Activated T-cell treated with anti-CD3 and anti-CD28 coated beads for 4 hours (primary cell): ENCODE measurements at places on chromosomes 5 and 9.
A peak's percentile ranks its signal among the peaks of the same experiment; 100 is the strongest.

- no peak for DNase-seq
These were observed 40.5 kb downstream of the CCNJL start for GRCh38 chr5:160271836-160272235.

DNA sequence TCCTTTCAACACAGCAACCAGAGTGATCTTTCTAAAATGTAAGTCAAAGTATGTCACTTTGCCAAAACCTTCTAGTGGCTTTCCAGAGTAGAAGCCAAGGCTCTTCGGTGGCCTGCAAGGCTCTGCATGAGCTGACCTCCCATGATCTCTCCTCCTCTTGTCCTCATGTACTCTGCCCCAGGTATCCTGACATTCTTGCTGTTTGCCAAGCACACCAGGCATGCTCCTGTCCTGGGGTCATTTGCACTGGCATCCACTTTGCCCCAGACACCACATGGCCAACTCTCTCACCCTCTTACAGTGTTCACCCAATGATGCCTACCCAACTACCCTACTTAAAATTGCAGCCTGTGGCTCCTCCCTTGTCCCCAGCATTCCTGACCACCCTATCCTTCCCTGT is 86.3 kb downstream of the ZNF618 start:
- no peak for DNase-seq

- no peak for DNase-seq
These were observed 30.4 kb upstream of the NDFIP1 start for GRCh38 chr5:142078221-142078620.

DNA sequence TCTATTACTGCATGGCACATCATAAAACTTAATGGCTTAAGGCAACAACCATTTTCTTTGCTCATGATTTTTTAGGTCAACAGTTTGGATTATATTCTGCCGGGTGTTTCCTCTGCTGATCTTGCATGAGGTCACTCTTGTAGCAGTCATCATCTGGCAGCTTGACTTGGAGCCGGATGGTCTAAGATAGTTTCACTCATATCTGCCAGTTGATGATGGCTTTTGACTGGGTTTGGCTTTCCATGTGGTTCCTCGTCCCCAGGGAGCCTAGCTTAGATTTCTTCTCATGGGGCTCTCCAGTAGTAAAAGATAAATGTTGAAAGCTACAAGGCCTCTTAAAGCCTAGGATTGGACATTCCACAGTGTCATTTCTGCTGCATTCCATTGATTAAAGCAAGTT is 27.4 kb downstream of the LNPEP start:
- no peak for DNase-seq

- DNase-seq, result peak; percentile 51
These were observed 717 bp upstream of the IQGAP2 start for GRCh38 chr5:76402251-76402885.

DNA sequence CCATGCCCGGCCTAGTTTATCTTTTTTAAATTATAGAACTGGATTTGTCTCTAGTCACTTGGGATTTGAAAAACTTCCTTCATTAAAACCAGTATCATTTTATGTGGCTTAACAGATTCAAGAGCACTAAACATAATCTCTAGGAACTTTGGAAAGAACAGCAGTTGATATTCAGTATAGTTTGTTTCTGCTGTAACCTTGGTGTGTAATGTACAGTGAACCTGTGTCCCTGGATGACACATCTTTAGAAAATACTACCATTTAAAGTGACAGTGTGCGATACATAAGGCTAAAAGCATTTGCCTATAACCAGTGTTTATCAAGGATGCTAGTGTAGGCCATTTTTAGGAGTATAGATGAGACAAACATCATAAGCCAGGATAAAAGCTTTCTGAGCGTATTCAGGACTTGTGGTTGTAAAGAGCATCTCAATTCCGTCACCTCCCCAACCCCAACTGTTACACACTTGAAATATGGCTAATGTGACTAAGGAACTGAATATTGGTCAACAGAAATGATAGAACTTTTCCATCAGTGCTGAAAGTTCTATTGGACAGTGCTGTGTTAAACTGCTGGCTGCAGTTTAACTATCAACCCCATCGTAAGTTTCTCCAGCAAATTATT is 4.4 kb downstream of the SNX18 start:
- no peak for DNase-seq

DNA sequence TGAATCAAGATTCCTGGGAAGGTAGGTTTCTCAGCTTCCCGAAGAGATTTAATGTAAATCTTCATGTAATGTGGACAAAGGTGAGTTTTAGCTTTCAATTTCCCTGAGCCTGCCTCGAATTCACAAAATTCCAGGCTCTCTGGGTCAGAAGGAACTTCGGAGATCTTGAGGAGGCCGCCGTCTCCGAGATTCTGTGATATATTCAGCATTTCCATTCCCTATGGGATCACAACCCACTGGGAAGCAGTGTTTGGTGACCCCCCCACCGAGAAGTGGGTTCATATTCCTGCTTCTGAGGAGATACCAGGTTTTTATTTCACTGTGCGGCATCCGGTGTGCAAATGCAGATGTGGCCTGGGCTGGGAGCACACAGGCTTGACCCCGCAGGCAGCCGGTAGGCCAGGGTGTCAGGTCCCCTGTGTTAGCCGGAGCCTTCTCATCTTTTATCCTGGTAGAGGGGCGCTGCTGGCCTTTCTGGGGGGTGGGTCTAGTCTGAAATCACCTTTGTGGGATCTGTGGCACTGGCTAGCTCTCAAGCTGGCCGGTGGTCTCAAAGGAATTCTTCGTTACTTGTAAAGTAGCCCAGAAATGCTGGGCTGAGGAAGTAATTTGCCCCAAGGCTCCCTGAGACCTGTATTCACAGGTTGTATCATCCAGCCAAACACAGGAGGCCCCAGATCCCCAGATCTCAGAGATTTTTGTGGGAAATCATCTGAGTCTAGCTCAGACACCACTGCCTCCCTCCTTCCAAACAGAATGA is 1.4 kb downstream of the PLEKHG4B start:
- DNase-seq, result no peak

- no peak for DNase-seq
These were observed 53.9 kb downstream of the IRX2 start for GRCh38 chr5:2697446-2698200.

GRCh38 chr5:115428676-115429075 is 115.9 kb downstream of the FEM1C start:
- DNase-seq, result no peak

GRCh38 chr5:149376104-149376503 is 3.0 kb downstream of the IL17B start:
- no peak for DNase-seq

DNA sequence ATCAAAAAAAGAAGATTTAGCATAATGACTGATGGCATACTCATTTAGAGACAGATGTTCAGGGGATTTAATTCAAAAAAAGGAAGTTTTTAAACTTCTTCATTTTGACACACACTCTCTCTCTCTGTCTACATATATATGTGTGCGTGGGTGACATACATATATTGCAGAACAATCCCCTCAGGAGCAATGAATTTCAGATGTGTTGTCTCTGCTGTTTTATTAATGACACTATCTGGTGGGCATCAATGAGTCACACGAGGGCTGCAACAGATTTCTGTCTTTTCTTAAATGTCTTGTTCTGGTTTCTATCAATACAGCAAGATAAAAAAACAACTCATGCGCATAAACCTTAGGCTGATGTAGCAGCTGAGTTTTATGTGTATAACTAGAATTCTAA is 123.5 kb upstream of the SLCO6A1 start:
- no peak for DNase-seq

DNA sequence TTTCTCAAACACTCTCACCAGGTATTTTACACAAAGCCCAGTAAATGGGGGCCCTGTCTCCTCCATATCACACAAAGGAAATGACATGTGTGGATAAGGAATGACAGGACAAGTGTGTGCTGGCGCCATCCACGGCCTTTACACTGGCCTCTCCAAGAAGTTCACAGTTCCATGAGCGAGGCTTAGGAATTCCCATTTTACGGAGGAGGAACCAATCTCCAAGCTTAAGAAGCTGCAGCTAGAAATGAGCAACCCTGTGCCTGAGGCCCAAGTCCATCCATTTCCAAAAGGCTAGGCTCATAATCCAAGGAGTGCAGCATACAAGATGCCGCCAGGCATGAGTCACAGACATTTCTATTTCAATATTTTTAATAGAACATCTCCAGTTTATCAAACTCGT is 203.4 kb downstream of the AUH start:
- DNase-seq, result no peak

DNA sequence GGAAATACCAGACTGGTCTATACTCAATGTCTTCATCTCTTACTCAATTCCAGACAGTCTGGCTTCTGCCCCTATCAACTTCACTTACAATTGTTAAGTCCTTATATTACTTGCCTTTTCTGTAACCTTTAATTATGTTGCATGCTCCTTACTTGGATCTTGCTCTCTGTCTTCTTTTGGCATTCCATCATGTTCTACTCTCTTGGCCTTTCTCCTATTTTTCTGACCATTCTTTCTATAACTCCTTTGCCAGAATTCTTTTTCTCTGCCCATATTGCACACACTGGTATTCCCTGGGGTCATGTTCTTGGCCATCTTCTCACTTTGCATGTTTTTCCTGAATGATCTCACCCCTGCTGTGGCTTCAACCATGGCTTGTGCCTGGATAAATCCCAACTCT is 209.8 kb upstream of the ZNF462 start:
- DNase-seq, result no peak

DNA sequence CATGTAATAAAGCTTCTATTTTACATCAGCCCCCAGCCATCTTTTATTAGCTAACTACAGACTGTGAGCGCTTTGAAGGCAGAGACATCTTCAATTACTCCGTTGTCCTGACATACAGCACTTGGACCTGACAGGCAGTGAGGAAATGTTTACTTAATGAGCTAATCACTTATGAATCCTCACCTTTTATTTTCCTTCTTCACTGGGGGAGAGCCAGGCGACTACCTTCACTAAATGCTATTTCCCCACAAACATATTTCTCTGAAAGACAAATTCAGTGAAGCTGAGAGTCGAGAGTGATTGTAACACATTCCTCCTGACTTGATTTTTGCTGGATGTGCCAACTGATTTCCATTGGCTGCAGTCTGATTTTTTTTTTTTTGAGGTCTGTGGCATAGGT is 192.1 kb upstream of the CLINT1 start:
- DNase-seq, result no peak

DNA sequence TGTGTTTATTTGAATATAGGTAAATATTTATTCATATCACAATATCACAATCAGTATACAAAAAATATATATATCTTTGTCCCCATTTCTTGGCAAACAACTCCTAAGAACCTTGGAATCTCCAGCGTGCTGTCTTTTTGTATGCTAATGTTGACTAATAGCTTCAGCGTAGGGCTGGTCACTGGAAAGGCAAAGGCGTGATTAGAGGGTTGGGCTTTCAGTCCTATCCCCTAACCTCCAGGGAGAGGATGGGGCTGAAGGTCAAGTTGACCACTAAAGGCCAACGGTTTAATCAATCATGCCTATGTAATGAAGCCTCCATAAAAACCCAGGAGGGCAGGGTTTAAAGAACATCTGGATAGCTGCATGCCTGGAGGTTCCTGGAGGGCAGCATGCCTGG is 79.6 kb upstream of the BNC2 start:
- DNase-seq, result no peak

GRCh38 chr9:30348904-30349303 is 2035.5 kb upstream of the ACO1 start:
- no peak for DNase-seq

- no peak for DNase-seq
These were observed 140.2 kb downstream of the SH3GL2 start for GRCh38 chr9:17719053-17719452.

GRCh38 chr9:4375424-4376200 is 75.7 kb upstream of the GLIS3 start:
- DNase-seq, result no peak

DNA sequence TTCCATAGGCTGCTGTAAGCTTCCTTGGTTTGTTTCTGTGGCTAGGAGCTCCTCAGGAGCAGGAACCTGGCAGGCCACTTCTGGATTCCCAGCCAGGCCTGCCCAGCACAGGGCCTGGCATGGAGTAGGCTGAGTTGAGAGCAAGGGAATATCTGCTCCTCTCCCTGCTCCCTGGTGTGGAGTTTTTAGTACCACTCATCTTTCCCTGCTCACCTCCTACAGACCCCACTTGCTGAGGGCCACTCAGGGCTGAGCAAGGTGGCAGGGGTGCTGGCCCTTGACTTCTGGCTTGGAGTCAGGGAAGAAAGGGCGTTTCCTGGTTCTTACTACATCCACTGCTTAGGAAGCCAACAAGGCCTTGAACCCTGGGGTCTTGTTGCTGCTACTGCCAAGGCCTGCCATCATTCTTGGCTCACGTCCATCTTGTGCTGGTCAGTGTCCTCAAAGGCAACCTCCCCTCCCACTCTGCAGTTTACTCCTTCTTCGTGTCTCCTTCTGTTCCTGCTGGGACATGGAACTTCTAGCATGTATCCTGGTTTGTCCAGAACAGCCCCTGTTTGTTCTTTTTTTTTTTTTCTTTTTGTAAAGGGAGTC is 54.9 kb downstream of the PSD2 start:
- no peak for DNase-seq

GRCh38 chr9:133349965-133350616 is 2.1 kb downstream of the RPL7A start:
- no peak for DNase-seq

- DNase-seq, result no peak
These were observed 104.5 kb upstream of the CHD1 start for GRCh38 chr5:99033014-99033900.

- DNase-seq, result no peak
These were observed 220.0 kb downstream of the GABBR2 start for GRCh38 chr9:98488571-98489312.

DNA sequence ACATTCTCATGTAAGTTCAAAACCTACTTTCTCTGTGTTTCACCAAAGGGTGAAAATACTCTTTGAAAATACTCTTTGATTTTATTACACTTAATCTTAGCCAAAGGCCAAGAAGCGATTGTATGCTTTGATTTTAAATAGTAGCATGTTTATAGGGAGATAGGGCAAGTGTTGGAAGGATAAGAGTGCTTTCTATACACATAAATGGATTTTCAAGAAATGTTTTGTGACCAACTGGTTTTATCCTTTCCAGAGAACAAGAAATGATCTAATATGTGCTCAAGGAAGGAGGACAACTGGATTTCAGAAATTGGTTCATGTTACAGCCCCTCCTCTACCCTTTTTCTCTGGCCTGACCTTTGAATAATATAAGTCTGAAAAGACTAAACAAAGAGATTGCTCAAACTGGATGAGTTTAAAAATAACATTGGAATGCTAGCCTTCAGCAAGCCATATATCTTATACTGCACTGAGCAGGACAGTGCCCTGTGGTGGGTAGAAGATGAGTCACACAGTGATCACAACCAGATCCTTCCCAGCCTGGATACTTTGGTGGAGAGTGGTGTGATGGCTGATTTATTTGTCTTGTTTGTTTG is 13.1 kb downstream of the PALM2AKAP2 start:
- DNase-seq, result no peak

- DNase-seq, result no peak
These were observed 82.1 kb downstream of the HRH2 start for GRCh38 chr5:175740014-175740413.

DNA sequence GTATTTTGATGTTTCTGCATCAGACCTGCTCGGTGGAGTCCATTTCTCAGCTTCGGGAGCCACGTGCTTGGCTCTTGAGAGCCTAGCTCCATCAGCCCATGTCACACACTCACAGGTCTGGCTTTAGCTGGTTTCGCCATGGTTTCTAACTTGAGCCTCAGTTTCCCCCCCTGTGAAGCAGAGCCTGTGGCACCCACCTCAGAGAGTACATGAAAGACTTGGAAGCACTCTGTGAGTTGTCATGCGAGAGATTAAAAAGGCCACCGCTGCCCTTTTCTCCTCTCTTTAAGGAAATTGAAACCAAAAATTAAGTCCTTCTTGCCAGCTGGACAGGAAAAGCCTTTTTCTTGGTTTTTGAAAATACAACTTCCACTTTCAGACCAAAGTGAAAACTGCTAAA is 8.8 kb downstream of the TENT4A start:
- DNase-seq, result no peak
